ENCODE measurements at places on chromosomes 6 and 20. TPM values are rescaled to one million over a fixed set of nuclear protein-coding genes. Genes with fewer than 3 reads are reported as not detected.
A peak's percentile ranks its signal among the peaks of the same experiment; 100 is the strongest.

Gene CTAGE9
- total RNA-seq = not detected

- DNase-seq = no peak
Measured at GRCh38 chr20:52087471-52087870, 104.1 kb downstream of the ZFP64 start.

Gene KCNK15
- total RNA-seq = 1.2 TPM

Gene PPIL1
- 72.4 TPM for total RNA-seq

Gene WASF1
- total RNA-seq = 2.7 TPM

DNA sequence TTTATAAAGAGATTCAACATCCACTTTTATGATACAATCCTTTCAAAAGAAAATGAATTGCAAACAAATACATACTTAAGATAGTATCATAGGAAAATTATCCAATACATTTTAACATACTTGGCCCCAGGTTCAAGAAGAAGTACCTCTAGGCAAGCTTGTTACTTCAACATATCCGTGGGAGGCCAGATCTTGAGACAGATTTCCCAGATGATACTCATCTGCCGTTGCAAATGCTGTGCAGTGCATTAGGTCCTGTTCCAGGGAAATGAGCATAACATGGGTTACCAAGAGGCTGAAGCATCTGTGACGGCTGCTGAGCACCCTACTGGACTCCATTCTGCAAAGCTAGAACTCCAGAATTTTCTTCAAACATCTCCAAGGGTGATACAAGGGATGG is 15.6 kb downstream of the RMND1 start:
- DNase-seq = no peak

GRCh38 chr6:169225131-169225576 is 28.5 kb downstream of the THBS2 start:
- peak; percentile 77 for DNase-seq

GRCh38 chr20:41185013-41185757 is 47.8 kb downstream of the PLCG1 start:
- peak; percentile 14 for DNase-seq

DNA sequence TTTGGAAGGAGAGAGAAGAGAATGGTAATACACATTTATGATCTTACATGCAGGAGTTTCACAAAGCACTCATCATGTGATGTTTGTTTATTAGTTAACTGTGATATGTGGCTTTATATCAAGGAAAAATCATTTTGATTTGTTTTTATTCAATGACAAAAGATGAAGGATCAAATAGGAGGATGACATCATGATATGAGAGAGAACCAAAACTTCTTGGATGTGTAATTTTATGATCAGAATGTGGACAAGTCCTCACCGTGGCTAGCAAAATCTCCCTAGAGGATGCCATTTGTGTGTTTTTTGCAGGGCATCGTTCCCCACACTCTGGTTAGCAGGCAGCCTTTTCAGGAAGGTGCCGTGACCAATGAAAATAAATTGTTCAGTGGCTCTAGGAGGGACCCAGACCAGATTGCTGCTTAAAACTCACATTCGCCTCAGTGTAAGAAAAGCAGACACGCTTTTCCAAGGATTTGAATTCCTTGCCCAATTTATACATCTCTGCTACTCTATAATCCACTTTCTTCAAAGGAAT is 552.7 kb downstream of the NKAIN2 start:
- DNase-seq = no peak

GRCh38 chr20:46895906-46896242 is 1.2 kb downstream of the EYA2 start:
- peak; percentile 61 for DNase-seq

Gene OR12D3
- not detected for total RNA-seq

Gene CD109
- total RNA-seq = 34.7 TPM

Gene TEAD3
- 37.6 TPM for total RNA-seq

Gene LKAAEAR1
- total RNA-seq = 0.50 TPM

Gene SLC22A1
- total RNA-seq = not detected

All from right cardiac atrium (tissue), 5 donors.